ENCODE measurements at places on chromosomes 1 and 21. TPM values are rescaled to one million over a fixed set of nuclear protein-coding genes. Genes with fewer than 3 reads are reported as not detected.

S100A1 gene
- 0.87 TPM for total RNA-seq

HTR6 gene
- total RNA-seq: 0.13 TPM

COL11A1 gene
- total RNA-seq: 2.4 TPM

LCE1A gene
- not detected for total RNA-seq

All from A549 treated with AZD2906 at 1 μM for 4 hours (cell line).